NCI-H1436 treated with DMSO at 0.1 percent for 48 hours (cell line): ENCODE measurements at places on chromosomes 1 and 21.

DNA sequence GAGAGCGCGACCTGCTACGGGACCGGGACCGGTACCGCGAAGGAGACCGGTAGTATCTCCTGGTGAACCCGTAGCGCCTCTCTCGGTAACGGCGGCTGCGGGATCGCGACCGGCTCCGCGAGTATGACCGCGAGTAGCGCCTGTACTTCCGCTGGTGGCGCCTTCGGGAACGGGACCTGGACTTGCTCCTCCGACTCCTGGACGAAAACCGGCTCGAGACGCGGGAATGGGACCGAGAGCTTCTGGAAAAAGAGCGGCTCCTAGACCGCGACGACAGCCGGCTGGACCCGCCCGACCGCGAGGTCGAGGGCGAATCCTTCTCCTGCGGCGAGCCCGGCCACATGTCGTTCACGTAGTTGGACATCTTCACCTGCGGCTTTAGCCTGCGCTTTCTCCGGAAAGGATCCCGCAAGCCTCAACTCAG lies 642 bp downstream of the RSRP1 start:
- no peak for DNase-seq

DNA sequence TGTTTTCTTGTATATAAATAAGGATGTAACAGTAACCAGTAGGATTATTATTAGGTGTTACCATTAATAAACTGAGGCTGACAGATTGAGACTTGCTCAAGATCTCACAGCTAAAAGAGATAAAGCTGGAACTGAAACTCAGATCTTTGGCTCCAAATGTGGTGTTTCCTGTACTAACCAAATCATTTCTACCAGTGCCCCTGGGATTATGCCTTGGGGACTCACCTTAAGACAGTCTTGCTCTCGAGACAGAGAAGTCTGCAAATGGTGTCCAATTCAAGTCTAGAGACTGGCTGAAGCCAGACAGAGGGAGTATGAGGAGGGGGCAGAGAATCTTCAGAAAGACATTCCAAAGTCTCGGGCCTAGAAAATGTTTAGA lies 593 bp upstream of the CD53 start:
- DNase-seq, result no peak

DNA sequence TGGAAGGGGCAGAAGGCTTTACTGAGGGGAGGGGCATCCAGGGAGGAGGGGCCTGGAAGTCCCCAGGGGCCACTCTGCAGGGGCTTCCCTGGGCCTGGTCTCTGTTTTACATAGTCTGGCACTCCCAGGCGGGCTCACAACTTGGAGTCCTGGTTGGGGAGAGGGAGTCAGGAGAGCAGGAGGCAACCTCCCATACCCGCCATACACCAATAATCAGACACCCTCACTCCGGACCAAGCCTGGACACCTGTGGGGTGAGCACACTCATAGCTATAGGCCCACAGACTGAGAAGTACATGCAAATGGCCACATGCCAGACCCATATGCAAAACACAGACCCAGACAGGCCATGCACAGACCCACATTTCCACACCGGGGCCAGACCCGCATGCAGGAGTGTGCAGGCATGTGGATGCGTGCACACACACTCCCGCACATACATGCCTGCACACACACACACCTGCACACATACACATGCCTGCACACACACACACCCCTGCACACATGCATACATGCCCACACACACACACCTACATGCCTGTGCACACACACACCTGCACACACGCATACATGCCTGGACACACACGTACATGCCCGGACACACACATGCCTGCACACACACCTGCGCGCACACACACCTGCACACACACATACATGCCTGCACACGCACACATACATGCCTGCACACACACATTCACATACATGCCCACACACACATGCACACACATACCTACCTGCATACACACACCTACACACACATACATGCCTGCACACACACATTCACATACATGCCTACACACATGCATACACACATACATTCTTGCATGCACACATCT lies 89.5 kb upstream of the RUNX3 start:
- DNase-seq, result no peak

DNA sequence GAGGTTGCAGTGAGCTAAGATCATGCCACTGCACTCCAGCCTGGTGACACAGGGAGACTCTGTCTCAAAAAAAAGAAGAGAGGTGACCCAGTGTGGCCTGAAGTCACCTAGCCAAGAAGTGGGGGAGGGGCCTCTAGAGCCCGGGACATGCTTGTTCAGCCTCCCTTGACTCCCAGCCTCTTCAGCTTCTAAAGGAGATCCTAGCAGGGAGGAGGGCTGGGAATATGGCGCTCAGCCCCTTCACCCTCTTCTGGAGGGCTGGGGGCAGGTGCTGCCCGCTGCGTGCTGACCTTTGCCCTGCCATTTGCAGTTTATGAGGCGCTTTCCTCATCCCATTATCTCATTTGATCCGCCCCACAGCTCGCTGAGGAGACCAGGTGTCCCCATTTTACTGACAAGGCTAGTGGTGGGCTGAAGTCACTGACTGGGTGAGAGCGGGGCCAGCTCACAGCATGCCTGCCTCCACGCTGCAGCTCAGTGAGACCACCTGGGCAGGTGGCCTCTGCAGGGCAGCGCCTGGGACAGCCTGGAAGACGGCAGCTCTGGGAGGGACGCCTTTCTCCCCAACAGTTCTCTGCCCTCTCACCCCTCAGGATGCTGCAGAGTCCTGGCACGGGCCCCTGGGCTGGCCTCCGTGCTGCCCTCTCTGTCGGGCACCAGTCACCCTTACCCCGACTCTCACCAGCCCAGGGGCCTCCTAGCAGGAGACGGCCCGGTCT lies 7.5 kb downstream of the ELF3 start:
- no peak for DNase-seq

GRCh38 chr1:113530021-113530420 lies 139.7 kb downstream of the MAGI3 start:
- no peak for DNase-seq
